ENCODE measurements at places on chromosomes 3 and 15.

- peak; percentile 78 for DNase-seq
These were observed 35.5 kb upstream of the CGNL1 start for GRCh38 chr15:57340682-57341259.

- DNase-seq: no peak
These were observed 89.3 kb downstream of the CHD2 start for GRCh38 chr15:92989470-92989869.

DNA sequence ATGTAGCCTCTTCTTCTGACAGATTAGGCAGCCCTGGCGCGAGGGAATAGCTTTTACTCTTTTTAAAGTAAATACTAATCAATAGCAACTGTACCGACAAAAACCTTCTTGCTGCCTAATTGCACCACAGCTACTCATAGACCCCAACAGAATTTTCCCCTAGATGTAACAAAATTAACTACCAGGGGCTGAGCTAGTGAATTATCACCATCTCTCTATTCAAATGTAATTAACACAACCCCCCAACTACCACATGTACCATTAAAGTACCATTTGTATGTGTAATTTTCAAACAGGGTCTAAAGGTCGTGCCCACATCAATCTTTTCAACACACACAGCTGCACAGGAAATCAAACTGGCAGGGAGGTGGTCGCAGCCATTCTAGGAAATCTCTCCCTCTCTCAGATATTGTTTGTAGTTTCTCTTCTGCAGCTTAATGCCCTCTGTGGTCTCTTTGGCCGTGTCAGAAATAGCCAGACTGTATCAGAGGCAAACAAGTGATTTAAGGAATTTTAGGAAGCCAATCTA, 322.9 kb downstream of the RORA start:
- no peak for DNase-seq

GRCh38 chr3:195058336-195059005, 212.5 kb downstream of the XXYLT1 start:
- DNase-seq: no peak

DNA sequence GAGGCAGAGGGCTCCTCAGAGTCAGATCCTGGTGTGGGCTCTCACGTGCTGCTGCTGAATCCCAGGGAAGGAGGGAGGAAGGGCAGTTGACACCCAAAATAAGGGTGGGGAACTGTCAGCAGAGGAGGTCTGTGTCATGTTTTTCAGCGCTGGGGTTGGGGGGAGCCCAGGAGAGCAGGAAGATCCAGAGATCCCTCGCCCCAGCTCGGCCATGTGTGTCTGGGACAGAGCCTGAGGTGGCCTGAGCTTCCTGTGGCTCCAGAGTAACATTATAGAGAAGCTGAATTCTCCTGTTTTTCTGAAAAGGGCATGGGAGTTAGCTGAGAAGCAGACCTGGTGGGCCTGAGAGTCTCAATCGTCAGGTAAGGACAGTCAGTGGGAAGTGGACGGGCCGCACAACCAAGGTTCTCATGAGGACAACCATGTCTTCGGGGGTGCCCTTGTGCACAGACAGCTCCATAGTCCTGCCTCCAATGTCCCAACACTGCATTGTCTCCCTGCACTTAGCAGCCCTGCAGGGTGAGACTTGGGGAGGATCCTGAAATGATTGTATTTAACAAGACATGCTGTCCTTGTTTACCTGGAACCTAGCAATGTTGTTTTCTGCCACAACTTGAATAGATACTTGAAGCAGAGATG, 18.4 kb downstream of the UMPS start:
- DNase-seq: no peak

DNA sequence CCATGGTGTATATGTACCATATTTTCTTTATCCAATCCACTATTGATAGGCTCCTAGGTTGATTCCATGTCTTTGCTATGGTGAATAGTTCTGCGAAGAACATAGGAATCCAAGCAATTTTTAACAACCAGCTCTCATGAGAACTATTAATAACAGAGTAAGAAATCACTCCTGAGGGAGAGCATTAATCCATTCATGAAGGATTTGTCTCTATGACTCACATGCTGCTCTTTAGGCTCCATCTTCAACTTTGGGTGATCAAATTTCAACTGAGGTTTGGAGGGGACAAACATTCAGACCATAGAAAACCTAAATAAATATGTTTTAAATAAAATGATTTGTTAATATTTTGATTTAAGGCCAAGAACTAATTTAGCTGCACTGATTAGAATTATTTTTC, 147.4 kb downstream of the NSUN3 start:
- no peak for DNase-seq

- DNase-seq: no peak
These were observed 308.3 kb upstream of the SEMA6D start for GRCh38 chr15:47409038-47409437.

DNA sequence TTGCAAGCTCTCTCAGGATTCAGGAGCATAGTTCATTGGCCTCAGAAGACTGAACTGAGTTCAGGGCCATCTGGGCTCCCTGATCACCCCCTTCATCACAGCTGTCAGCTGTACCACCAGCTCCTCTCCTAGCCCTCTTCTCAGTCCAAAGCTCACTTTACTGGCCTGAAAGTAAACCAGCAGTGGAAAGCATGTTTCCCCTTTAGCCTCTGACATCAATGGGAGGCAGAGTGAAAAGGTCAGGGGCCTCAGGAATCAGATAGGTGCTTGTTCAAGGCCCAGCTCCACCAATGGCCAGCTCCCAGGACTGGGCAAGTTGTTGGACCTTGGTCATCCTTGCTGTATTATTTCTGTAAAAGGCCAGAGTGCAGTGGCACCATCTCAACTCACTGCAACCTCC, 223.4 kb downstream of the TLE3 start:
- DNase-seq: no peak

- peak; percentile 89 for DNase-seq
These were observed 15.4 kb upstream of the BFSP2 start for GRCh38 chr3:133384331-133385027.

DNA sequence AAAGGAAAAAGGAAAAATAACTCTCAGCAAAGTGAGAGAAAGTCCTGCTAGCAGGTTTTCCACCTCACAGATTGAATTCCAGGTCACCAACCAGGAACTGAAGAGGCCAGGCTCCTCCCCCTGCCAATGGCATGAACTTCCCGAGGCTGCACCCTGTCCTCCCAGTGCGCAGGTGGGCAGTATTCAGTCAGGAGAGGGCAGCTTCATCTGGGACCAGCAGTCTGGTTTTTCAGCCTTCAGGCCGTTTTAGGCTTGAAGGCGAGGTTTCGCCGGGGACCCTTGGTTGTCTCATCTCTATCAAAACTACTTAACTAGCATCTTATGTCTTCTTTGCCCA, 41.2 kb downstream of the TRAT1 start:
- no peak for DNase-seq

DNA sequence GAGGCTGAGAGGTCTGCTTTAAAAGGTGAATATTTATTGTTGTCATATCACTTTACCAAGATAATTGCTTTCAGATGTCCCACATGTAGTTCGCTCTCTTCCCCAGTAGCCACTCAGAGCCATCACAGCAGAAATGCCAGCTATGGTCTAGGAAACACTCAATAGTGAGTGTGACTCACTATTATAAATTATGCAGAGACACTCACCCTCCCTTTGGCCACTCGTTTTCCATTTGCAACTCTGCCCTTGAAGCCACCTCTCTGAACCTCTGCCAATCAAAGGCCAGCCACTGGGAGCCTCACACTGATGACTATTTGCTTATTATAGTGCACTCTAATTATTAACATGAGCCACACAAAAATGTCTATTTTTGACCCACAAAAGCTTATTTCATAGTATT, 328.1 kb upstream of the ATP10A start:
- no peak for DNase-seq

- DNase-seq: no peak
These were observed 2.6 kb downstream of the DALRD3 start for GRCh38 chr3:49015765-49016164.

- no peak for DNase-seq
These were observed 73.4 kb downstream of the THBS1 start for GRCh38 chr15:39654304-39654703.

GRCh38 chr3:108804966-108805365, 17.6 kb upstream of the TRAT1 start:
- DNase-seq: no peak

DNA sequence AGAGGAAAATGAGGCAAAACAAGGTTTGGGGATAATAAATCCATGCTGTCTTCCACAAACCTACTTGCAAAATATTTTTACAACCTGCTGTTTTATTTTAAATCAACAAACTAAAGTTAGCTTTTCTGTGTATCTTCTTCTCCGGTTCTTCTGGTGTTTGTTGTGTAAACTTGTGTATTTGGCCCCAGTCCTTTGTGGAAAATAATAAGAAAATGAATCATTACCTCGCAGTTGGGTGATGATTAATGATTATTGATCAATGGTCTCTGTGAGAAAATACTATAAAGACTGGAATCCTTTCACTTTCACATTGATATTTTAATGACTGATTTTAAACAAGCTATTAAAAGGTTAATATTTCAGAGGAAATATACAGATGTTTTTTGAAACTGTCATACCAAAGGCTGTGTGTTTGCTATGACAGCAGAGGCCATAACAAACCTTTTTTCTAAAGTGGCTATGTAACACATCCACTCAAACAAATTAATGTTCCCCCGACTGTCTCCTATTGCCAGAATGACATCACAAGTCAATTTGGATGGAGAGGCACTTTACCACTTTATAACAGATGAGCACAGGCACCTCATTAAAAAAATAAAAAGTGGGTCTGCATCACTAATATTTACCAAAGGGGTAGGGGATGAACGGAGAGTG, 152.5 kb downstream of the MEX3B start:
- peak; percentile 53 for DNase-seq

- DNase-seq: no peak
These were observed 40.5 kb downstream of the RTP1 start for GRCh38 chr3:187237741-187238140.

- no peak for DNase-seq
These were observed 206.0 kb downstream of the THRB start for GRCh38 chr3:24288496-24289236.

DNA sequence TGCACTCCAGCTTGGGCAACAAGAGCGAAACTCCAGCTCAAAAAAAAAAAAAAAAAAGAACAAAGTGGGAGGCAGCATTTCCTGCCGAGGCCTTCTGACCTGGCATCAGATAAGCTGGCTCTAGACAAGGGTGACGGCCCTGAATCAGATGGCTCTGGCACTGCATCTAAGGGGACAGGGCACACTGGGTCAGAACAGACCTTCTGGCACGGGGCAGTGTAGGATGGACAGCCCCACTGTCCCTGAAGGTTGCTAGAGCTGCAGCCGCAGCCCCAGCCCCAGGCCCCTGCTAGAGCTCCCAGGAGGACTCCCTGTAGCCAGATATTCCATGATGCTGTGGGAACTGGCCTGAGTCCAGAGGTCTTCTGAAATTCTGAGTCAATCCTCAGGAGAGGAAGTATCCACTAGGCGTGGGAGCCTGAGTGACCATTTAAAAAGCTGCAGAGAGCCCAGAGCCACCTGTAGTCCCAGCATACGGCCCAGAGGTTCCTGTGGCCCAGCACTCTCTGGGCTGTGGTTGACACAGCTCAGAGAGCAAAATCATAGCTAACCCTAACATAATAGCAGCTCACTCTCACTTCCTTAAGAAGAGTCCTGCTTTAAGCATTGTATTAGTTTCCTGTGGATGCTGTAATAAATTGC, 69.2 kb upstream of the MFGE8 start:
- no peak for DNase-seq

DNA sequence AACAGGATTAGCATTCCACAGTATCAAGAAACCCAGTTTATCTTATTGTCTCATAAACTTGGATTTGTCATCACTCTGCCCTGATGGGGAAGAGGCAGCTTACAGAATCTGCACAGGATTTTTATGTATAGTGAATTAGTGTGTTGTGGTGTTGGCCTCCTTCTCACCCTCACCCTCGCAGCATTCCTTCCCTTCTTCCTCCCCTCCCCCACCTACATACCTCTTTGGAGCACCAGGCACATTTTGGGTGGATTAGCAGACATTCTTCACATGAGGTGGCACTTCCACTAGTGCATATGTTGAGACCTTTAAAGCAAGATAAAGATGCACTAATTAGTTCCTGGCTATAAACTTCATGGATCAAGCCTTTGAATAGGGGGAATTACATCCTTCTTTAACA, 13.9 kb downstream of the ITGB5 start:
- DNase-seq: no peak

DNA sequence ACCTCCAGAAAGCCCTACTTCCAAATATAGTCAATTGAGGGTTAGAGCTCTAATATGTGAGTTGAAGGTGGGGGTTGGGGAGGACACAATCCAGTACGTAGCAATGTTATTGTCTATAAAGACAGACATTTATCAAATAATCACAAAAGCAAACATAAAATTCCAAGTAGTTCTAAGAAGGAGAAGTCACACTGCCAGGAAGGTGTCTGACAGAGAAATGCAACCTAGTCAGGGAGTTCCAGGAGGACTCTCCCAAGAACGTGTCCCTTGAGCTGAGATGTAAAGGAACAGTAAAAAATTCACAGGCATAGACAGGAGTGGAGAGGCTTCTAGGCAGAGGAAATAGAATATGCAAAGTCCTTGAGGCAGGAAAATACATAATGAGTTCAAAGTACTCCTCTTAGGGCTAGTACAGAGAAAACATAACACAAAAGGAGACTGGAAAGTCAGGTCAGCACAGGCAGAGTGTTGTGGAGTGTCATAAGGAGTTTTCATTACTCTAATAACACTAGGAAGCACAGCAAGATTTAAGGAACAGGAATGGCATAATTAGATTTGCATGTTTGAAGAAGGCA, 277.6 kb upstream of the STT3B start:
- DNase-seq: no peak

DNA sequence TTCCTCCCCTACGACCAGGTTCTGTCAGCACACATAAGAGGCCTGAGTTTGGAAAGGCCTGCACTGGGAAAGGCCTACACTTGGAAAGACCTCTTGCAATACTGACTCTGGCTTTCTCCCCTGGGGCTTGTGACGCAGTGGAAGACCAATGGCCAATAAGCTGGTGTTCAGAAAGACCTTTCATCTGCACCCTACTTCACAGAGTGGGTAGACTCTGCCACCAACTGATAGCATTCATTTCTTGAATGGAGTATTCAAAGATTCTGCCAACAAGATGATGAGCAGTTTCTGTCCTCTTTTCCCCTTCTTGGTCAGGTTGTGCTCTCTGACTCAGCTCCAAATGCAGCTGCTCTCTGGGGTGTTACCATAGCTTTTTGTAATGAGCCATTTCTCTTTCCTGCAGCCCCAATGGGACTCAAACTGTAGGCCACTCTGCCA, 48.8 kb downstream of the TIPARP start:
- DNase-seq: no peak

DNA sequence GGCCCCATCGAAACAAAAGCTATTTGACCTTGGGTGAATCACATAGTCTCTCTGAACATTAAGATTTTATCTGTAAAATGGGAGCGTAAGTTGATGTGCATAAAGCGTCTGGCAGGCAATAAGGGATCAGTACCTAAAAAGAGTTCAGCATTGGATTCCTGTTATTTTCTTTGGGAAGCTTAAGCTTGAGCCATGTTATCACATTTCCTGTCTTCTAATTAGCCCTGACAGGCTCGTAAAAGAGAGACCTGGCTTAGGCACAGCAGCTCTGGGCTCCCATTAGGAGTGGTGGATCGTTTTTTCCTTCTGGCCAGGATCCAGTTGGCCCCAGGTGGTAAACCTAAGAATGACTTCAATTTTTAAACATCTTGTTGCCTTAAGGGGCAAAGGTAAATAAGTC, 26.0 kb upstream of the CA12 start:
- DNase-seq: peak; percentile 86

- DNase-seq: no peak
These were observed 100.5 kb downstream of the AKAP13 start for GRCh38 chr15:85480923-85481322.

- no peak for DNase-seq
These were observed 79.3 kb downstream of the CHSY1 start for GRCh38 chr15:101172501-101173071.
